ENCODE measurements at places on chromosomes 7 and 10.

GRCh38 chr7:138581065-138581464, 120.1 kb downstream of the SVOPL start:
- DNase-seq, result no peak

- DNase-seq, result no peak
These were observed 32.8 kb downstream of the UBTD1 start for GRCh38 chr10:97531401-97531986.

- DNase-seq, result no peak
These were observed 988.9 kb upstream of the ZNF722 start for GRCh38 chr7:63009771-63010170.

DNA sequence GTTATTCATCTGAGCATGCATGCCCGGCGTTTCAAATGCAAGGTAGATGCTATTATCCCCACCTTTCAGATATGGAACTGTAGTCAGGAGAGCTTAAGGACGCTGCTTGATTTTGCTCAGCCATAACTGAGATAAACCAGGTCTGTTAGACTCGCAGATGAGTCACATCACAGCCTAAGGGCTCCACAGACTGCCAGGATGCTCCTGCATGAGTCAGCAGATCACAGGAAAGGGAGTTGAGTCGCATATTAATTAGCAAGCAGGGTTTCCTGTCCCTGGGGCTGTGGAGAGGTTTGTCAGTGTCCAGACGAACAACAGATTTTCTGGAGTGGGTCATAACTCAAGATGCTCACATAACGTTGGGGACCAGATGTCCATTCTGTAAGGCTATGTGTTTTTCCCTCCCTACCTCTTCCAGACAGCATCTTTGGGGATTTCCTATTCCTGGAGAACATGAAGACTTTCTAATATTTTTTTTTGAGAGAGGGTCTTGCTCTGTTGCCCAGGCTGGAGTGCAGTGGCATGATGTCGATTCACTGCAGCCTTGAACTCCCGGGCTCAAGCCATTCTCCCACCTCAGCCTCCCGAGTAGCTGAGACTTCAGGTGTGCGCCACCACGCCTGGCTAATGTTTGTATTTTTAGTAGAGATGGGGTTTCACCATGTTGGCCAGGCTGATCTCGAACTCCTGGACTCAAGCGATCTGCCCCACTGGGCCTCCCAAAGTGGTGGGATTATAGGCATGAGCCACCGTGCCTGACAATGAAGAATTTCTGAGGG, 36.7 kb downstream of the PFKFB3 start:
- DNase-seq, result no peak

GRCh38 chr7:74455928-74456327, 2.2 kb downstream of the GTF2IRD1 start:
- DNase-seq, result no peak

DNA sequence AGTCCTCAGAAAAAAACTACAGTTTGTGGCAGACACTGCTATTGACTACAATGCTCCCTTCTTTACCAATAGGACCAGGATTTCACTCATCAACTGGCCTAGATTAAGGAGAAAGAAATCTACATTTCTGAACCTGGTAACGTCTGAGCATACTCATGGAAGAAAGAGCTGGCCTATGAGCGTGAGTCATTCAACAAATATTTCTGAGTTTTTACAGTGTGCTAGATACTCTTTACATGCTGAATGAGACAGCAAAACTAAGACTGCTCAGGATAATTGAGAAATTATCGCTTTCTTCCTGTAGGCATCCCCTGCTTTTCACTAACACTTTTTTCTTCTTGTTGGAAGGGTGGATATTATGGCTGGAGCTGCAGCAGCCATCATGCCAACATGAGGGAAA, 609.7 kb downstream of the TNS3 start:
- no peak for DNase-seq

GRCh38 chr10:79416578-79417255, 28.7 kb downstream of the ZCCHC24 start:
- no peak for DNase-seq

DNA sequence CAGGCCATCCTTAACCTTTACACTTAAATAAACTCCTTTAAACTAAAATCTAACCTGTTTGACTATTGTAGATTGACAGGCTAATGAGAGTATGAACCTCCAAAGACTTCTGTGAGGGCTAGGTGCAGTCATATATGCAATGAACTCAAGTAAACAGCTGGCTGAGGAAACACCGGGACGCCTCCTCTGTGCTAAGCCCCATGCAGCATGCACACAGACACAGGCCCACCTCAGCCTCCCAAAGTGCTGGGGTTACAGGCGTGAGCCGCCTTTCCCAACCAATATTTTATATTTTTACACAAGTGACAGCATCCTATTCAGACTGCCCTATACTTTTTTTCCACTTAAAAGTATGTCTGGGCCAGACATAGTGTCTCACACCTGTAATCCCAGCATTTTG, 1.5 kb upstream of the FXYD4 start:
- no peak for DNase-seq

GRCh38 chr10:91201213-91201996, 19.1 kb upstream of the PCGF5 start:
- no peak for DNase-seq

GRCh38 chr10:21980691-21981090, 22.8 kb downstream of the DNAJC1 start:
- no peak for DNase-seq

GRCh38 chr7:104135760-104136558, 71.9 kb downstream of the ORC5 start:
- no peak for DNase-seq

DNA sequence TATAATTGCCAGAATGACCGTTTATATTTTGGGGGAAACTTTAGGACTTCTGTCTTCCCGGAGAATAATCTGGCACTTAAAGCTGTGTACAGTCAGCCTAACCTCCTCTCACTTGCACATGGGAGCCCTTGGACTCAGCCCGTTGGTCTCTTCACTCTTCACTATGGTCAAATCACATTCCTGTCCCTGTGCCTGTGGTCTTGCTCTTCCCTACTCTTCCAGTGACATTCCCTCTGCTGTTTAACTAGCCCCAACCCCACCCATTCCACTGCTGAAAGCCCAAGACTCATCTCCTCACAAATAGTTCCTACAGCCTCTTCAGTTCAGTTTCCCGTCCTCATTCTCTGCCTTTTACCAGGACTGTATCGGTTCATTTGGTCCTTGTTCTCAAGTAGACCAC, 135.0 kb downstream of the DYNC1I1 start:
- no peak for DNase-seq

GRCh38 chr7:120864141-120864900, 6.4 kb upstream of the TSPAN12 start:
- no peak for DNase-seq

DNA sequence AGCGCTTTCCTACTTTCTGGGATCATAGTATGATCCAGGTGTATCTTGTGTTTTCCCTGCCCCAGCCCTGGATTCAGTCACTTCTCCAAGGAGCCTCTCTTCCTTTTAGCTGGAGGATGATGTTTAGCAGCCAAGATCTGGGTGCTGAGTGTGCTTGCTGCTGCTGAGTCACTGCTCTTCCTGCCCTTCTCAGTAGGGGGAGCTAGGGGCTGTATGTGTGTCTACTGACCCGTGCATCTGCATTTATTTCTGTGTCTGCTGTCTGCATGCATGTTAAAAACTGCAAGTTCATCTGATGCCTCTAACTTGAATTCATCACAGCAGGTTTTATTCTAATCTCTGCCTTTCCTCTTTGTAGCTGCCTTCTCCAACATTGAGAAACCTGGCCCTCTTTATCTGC, 31.6 kb downstream of the MGMT start:
- no peak for DNase-seq

GRCh38 chr10:13340626-13341376, 7.3 kb downstream of the SEPHS1 start:
- DNase-seq, result no peak

GRCh38 chr10:77234599-77234998, 403.0 kb downstream of the KCNMA1 start:
- DNase-seq, result no peak
